ENCODE measurements at places on chromosomes 2 and 18.

- DNase-seq, result no peak
Measured at GRCh38 chr18:33716061-33716683, 138.2 kb downstream of the ASXL3 start.

DNA sequence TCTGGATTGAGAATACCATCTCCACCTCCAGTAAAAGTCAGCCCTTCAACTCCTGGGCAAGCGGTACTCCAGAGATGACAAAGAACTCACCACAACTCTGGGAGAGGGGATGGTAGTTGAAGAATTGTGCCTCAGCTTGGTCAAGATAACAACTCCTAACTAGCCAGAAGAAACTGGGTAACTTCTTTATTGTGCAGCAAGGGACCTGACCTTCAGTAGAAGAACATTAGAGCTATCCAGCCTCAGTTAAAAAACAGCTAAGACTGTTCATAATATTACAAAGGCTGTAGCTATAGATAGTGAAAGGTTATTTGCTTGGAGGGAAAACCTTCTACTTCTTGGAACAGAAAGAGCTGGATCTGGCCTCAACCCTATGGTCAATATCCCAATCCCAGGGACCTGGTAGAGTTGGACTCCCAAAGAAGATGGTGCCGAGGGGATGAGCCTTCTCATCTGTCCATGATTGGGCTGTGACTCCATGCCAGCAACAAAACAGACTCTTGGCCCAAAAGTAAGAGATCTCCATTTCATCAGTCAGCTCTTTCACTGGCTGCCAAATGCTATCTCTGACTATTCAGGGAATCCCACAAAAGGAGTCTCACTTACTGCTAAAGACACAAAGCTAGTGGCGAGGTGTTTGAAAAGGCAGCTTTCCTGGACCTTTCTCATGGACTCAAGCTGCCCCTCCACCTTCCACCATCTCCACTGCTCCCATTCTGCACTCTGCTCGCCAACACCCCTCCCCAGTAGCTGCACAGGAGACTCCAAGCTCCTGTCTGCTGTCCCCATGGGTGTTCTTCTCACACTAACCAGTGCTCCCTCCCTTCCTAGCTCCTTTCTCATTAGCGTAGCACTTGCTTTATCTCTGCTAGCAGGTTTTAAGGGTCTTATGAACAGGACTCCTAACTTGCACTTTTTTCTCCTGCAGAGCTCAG lies 145.8 kb downstream of the CAPN13 start:
- no peak for DNase-seq

- no peak for DNase-seq
Measured at GRCh38 chr2:119240311-119241204, 16.9 kb downstream of the STEAP3 start.

DNA sequence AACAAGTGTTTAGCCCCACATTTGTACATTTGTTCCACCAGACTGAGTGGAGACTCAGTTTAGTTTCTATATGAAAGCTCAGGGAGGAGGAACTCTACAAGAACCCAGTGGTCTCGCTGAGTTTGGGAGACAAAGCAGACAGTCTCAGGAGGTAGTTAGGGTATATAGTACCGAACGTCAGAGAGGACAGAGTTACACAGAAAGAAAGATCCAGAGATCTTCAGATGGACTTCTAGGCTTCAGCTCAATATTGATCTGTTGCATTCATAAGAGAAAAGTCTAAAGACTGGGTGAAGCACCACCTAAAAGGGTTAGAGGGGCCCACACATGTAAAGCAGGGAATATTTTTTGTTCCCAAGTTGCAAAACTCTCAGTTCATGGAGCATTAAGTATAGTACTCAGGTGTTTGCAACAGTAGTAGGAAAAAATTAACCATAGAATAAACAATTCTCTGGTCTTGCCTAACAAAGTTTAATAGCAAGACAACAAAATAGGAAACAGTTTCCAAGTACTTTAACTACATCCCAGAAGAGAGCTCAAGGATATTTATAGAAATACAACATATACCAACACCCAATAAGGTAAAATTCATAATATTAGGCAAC lies 4.2 kb downstream of the TFPI start:
- DNase-seq, result no peak

DNA sequence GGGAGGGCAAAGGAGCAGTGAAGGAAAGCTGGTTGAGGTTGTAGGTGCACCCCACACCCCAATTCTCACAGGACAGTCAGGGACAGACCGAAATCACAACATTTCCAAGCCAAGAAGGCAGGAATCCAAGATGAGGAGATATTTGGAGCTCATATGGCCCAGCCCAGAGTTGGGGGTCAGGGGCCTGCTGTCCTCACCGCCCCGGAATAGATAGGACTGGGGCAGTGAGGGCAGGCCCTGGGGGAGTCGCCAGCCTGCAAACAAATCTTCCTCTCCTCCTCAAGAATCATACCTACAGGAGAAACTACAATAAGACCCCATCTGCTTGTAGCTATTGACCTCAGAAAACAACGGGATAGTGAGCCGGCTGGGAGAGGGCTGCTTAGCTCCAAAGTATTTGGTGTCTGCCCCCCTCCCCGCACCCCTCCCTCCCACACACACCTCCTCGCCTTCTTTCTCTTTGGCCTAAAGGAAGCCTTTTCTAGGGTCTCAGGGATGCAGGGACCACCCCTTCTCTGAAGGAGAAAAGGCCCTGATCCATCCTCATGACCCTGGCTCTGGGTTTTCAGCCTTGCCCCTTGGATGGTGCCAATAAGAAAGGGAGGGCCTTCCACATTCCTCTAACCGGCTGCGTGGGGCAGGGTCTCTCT lies 3.8 kb downstream of the EN1 start:
- no peak for DNase-seq

DNA sequence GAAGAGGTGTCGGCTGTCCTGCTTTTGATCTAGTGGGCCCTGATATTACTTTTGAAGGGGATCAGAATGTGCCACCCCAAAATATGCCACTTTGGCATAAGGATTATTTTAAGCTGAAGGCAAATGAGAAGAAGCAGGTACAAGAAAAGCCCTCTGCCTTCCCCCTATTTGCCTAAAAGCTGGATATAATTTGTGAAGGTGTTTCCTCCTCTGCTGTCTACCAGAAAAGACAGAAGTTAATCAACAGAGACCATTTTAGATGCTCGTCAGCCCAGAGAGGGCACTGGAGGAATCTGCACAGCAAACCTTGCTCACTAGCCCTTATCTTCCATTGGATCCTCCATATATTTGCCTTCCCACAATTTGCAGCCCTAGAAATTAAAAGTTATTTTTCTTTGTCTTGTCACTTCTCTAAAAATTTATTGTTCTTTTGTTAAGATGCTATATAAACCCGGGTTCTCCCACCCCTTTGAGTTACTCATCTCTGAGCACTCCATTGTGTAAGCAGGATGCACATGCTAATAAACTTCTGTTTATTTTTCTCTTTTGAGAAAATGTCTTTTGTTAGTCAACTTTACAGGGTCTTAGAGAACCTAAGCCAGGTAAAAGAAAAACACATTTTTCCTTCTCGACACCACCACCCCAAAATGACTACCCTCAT lies 163.2 kb upstream of the SLC1A4 start:
- DNase-seq, result no peak

GRCh38 chr2:85589982-85590791 lies 5.4 kb upstream of the RNF181 start:
- no peak for DNase-seq

GRCh38 chr2:214052235-214052634 lies 358.6 kb upstream of the VWC2L start:
- DNase-seq, result no peak

- no peak for DNase-seq
Measured at GRCh38 chr18:35581546-35581897, at the start of gene GALNT1. GALNT1 (plus strand) TSS chr18:35581740; CDS start chr18:35654663, 72,923 bp downstream.

- no peak for DNase-seq
Measured at GRCh38 chr2:99156891-99157290, 2.1 kb downstream of the LIPT1 start.

GRCh38 chr2:213022987-213023386 lies 128.4 kb downstream of the IKZF2 start:
- no peak for DNase-seq

DNA sequence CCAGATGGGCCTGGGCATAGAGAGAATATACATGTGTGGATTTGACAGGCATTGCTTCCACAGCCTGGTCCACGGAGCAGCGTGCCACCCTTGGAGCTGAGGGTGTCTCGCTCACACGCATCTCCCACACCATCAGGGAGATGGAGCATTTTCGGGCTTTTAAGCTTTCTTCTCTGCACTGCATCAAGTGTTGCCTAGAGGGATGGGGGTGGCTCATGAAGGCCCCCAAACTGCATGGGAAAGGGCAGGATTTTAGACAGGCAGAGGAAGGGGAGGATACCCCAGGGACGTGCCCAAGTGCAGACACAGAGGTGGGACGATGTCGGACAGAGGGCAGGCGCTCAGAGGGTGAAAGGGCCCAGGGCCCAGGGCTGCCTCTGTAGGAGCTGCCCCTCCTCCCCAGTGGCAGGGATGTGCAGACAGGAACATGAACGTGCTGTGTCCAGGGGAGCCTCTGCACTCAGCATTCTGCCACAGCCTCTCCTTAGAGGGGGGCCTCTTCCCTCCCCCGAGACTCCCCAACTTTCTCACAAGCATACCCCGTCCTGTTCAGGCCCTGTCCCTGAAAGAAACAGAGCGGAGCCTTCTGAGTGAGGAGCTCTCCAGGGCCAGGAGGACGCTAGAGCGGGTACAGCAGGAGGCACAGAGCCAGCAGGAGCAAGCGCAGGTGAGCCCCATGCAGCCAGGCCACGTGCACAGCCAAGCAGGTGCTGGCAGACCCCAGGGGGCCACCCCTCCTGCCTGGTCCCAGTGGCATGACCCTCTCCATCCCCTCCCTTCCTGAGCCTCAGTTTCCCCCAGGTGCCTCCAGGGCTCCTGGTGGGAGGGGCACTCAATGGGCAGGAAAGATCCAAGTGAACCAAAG lies 42.9 kb upstream of the SNED1 start:
- DNase-seq, result no peak

GRCh38 chr18:78903436-78904178 lies 76.0 kb upstream of the SALL3 start:
- no peak for DNase-seq

- no peak for DNase-seq
Measured at GRCh38 chr18:30432349-30432748, 610.2 kb downstream of the DSC3 start.

DNA sequence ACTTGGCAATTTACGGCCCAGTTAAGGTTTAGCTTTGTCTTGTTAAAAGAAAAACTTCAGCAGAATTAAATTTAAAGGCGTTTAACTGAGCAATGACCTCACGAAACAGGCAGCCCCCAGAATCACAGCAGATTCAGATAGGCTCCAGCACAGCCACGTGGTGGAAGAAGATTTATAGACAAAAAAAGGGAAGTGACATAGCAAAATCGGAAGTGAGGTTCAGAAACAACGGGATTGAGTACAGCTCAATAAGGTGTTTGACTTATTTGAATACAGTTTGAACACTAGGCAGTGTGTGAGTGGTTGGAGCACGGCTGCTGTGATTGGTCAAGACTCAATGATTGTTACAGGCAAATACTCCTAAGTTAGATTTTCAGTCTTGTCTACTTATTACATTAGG lies 79.8 kb downstream of the MOGAT1 start:
- DNase-seq, result no peak

Data from stimulated activated CD4-positive, alpha-beta T cell treated with anti-CD3 and anti-CD28 coated beads, Interleukin-1b, Interleukin-23, amount 100 ng/mL, for 4 hours (primary cell).